Lung microvascular endothelial cell (primary cell): ENCODE measurements at places on chromosomes 16 and 17.

- DNase-seq = peak; percentile 23
Observed at GRCh38 chr17:78583091-78583490, 5.9 kb upstream of the DNAH17 start.

- no peak for DNase-seq
Observed at GRCh38 chr17:70608193-70608592, 438.9 kb downstream of the KCNJ2 start.

DNA sequence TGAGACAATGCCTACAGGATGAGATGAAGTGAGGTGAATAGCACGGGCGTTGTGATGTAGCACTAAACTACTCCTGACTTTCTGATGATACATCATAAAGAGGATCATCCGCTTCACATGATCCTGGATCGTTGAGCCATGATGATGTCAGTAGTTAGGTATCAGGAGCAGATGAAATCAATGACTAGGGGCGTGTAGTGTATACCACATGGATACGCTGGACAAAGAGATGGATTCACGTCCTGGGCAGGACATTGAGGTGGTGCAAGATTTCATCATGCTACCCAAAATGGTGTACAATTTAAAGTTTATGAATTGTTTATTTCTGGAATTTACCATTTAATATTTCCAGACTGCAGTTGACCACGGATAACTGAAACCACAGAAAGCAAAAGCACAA, 156.6 kb downstream of the ANKFN1 start:
- DNase-seq = no peak

DNA sequence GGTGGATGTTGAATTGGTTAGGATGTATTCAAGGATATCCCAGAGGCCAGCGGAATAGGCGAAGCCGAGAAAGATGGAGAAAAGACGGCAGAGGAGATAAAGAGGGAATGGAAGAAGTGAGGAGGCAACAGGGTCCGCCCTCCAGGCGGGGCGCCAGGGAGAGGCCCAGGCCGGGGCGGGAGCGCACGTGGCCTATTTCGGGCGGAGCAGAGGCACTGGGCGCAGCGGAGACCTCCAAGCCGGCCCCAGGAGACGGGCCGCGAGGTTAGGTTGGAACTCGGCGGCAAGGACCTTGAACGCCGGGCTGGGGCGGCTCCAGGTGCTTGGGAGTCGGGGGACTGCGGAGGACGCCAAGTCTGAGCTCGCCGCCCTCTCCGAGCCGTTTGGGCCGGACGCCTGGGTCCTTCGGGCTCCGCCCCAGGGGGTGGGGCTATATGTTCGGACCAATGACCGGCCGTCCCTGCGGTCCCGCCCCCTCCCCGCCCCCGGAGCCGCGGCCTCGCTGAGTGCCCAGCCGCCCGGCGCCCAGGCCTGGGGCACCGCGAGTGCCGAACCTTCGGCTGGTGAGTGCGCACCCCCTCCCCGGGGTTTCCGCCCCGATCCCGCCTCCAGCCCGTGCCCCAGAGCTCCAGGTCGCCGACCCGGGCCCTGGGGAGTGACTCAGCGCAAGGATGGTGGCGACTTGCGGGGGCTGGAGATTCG, at the start of gene ZNF771:
ZNF771 (plus strand) TSS at position 505 of the 702 bp plus-strand sequence. CDS start 448 bp downstream, outside the sequence.
- peak; percentile 90 for DNase-seq

- no peak for DNase-seq
Observed at GRCh38 chr17:4535667-4536258, 19.4 kb downstream of the MYBBP1A start.

- DNase-seq = no peak
Observed at GRCh38 chr16:87453326-87453725, 39.5 kb downstream of the ZCCHC14 start.

- peak; percentile 11 for DNase-seq
Observed at GRCh38 chr17:31320791-31321190, 631 bp downstream of the EVI2A start.
